CD4-positive, alpha-beta T cell (primary cell): ENCODE measurements at places on chromosomes 6 and 20.

- DNase-seq = no peak
These were observed 21.4 kb downstream of the SUN5 start for GRCh38 chr20:32982617-32983458.

- no peak for DNase-seq
These were observed 118.8 kb downstream of the CDH4 start for GRCh38 chr20:61370841-61371303.

DNA sequence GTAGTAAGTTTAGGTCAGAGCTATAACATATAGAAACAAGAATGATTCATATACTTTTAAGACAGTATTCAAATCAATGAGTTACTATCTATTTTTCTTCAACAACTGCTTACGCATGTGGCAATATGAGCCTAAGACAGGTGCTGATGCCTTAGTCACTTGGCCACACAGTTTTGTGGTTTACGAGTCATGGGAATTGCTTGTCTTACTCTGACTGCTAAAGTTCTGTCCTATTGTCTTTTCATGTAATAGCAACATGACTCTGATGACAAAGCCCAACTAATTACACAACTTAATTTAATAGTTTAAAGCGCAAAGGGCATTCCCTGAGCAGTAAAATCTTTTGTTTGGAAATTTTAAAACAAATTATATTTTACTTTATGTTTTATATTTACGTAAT, 159.3 kb upstream of the CENPW start:
- no peak for DNase-seq

GRCh38 chr6:21928827-21929226, 335.3 kb downstream of the SOX4 start:
- no peak for DNase-seq

GRCh38 chr6:11133281-11133680, 21.8 kb upstream of the ERVFRD-1 start:
- no peak for DNase-seq

DNA sequence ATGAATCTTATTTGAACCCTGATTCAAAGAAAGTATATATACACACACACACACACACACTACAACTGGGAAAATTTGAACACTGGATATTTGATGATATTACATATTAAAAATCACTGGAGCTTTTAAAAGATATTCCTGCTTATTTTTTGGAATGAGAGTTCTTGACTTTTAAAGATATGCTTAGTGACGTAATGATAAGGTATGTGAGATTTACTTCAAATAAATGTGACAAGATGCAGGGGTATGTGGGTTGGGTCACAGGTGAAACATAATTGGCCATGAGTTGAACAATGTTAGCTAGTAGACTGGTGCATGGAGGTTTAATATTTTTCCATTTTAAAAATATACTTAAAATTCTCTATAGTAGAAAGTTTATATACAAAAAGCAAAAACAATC, 258.6 kb downstream of the CBLN4 start:
- DNase-seq = no peak

GRCh38 chr20:2760297-2760951, 40.0 kb downstream of the CPXM1 start:
- no peak for DNase-seq

- no peak for DNase-seq
These were observed 358.5 kb downstream of the PRKN start for GRCh38 chr6:162369091-162369490.

DNA sequence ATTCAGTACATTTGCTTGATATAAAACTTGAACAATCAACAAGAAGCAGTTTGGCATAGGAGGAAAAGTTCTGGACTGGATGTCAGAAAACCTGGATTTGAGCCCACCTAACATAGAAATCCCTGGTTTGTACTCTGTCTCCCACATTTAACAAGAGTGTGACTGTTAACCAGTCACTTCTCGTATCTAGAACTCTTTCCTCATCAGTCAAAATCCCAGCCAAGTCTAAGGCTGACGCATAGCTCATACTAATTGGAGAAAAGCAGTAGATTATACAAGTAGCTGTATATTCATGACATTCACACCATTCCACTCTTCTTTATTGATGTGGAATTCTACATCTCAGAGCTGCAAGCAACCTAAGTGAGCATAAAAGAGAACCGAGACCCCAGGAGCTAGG, 222.7 kb downstream of the PHACTR1 start:
- DNase-seq = no peak
